ENCODE measurements at places on chromosomes 12 and 14.

GRCh38 chr14:91229743-91230200 is 14.7 kb downstream of the GPR68 start:
- DNase-seq, result no peak

DNA sequence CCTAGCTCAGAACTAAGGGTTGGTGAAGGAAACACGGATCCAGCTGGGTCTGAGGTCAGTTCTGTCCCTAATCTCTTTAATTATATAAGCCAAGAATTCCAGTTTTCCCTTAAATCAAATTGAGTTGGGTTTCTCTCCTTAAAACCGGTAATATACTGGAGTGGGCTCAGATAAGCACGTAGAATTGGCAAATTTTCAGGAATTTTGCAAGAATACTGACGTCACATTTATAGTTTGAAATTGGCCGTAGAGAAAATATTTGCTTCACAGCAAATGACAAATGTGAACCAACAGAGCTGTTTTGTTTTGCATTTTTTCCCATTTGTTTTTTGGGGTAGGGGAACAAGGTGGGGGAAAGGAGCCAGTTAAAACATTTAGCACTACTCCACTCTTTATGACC is 17.4 kb downstream of the C12orf50 start:
- DNase-seq, result no peak

DNA sequence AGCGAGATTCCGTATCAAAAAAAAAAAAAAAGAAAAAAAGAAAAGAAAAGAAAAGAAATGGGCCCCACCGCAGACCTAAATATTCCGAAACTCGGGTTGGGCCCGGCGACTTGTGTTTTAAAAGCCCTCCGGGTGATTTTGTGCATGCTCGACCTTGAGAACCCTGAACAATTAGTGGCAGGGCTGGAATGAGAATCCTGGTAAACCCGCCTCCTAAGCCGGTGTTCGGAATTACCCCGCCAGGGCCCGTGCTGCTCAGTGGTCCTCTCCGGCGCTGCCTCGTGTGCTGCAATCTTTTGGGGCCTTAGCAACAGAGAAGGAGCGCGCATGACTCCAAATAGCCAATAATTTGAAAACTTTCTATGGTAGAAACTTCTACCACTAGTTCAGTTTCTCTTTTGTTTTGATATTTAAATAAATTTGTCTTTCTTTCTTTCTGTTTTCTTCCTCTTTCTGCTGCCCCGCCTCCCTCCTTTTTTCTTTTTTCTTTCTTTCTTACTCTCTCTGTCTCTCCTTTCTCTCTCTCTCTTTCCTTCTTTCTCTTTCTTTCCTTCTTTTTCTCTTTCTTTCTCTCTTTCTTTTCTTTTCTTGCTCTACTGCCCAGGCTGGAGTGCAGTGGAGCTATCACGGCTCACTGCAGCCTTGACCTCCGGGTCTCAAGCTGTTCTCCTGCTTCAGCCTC is 1.5 kb upstream of the GALNT6 start:
- no peak for DNase-seq

GRCh38 chr14:31229009-31229408 is 21.4 kb upstream of the HECTD1 start:
- DNase-seq, result no peak

GRCh38 chr14:105476097-105476830 is 1.6 kb downstream of the CRIP2 start:
- DNase-seq, result no peak

DNA sequence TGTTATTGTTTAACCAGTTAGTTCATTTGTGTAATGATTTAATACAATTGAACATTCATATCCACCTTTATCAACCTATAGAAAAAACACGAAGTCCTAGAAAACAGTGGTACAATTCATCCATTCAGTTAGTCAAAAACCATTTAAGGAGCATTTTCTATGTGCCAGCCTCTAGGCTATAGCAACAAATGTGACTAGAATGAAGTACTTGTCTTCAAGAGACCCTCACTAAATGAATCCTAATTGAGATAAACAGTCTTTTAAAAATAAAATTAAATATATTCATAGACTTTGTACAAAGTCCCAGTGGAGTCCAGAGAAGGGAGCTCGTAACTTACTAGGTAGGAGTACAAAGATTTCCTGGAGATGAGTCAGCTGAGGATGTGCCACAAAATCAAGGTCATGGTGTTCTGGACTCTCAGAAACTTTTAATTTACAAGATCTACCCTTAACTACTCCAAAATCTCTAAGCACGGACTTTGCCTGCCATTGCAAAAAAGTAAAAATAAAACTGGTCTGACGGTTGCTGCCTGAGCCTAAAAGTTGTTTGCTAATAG is 430.7 kb upstream of the DCN start:
- no peak for DNase-seq

GRCh38 chr12:104095289-104095688 is 31.0 kb downstream of the HCFC2 start:
- no peak for DNase-seq

DNA sequence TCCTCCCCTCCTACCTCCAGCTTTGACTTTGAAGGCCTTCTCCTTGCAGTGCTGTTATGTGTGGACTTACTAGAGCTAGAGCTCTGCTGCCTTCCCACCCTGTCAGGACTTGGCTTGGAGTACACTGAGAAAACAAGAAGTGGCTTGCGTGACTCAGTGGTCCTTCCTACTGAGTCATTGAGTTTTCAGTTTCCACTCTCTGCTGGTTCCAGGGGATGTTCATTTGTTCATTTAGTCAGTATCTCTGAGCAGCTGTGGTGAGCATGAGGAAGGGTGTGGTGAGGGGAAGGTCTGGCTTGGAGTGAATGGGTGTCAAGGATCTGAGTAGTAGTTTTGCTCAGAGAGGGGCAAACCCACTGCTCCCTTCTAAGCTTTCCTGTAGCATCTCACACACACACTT is 17.2 kb upstream of the ELK3 start:
- DNase-seq, result peak; percentile 44

- no peak for DNase-seq
Measured at GRCh38 chr12:113961921-113962710, 4.0 kb downstream of the RBM19 start.

- no peak for DNase-seq
Measured at GRCh38 chr12:52832985-52833905, 866 bp downstream of the KRT79 start.

GRCh38 chr12:92735131-92735721 is 32.4 kb downstream of the PLEKHG7 start:
- no peak for DNase-seq

GRCh38 chr14:91094772-91095171 is 19.1 kb upstream of the DGLUCY start:
- no peak for DNase-seq

DNA sequence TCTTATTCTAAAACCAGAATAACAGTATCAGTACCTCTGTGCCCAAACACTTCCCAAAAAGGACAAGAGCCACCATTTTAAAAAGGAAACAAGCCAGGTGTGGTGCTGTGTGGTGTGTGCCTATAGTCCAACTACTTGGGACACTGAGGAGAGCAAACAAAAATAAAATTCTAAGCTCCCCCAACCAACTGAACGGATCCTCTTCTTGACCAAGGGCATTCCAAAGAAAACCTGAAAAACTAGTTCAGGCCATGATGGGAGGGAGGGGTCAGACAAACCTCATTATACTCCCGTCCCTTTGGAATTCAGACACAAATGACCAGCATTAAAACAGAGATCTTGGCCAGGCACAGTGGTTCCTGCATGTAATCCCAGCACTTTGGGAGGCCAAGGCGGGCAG is 20.5 kb downstream of the SLC11A2 start:
- no peak for DNase-seq

GRCh38 chr14:99177046-99177655 is 94.8 kb downstream of the BCL11B start:
- no peak for DNase-seq

DNA sequence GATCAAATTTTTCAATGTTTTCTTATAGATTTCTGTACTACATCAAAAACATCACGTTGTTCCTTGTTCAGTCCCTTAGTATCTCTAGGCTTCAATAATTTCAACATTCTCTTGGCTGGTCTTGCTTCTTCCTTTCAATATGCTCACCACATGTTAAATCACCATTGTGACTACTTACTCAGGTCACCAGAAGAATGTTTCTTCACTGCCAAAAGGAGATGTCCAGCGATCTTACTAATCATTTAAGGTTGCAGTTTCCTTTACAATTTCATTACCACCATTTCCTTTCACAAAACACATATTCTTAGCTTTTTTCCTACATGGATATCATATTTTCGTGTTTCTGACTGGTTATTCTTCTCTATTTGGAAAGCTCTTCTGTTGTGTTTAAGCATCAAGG is 363.8 kb downstream of the NAV3 start:
- no peak for DNase-seq

- DNase-seq, result no peak
Measured at GRCh38 chr12:75766263-75767160, 255.1 kb upstream of the KRR1 start.

DNA sequence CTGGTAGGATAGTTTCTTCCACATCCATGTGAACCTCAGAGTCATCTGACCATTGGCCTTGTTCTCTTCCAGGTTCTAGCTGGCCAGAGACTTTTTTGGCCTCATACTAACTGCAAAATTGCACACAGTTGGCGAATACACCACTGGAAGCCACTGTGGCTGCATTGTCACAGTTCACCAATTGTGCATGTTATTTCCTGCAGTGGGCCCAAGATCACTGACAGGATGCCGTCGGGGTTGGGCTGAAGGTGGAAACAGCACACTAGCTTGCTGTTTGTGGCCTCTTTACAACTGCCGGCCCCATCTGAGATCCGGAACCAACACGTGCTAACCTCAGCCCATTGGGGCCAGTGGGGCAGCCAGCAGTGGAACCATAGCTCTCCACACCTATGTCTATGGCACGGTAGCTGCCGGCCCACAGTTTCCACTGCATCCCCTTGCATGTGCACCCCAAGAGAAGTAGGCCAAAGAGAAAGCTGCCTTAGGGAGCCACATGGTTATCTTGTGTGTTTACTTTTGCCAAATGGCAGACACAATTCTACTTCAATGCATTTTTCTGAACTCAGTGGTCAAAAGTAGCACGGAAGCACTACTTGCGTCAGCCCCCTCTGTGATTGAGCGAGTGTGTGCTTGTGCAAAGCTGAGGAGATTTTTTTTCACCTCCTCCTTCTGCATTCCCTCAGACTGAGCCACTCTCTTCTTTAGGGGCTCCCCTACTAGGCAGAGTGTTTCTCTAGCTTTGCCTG is 464.0 kb downstream of the RAD51B start:
- peak; percentile 46 for DNase-seq

DNA sequence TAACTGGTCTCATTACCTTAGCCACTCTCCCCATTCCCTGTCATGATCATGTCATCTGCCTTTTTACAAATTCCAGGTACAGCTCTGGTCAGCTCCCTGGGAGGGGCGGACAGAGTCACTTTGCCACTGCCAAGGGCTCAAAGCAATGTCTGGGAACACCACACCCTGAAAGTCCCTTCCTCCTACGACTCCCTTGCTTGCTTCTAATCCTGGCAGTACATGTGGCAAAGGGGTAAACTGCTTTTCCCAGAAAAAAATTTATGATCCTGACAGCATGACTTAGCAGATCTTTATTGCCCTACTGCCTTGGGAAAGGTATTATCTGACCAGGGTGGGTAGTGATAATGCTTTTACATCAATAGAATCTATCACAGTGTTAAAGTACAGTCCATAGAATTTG is 376.0 kb upstream of the PDE3A start:
- no peak for DNase-seq

- peak; percentile 16 for DNase-seq
Measured at GRCh38 chr14:64971943-64972791, at the start of gene RAB15. RAB15 (minus strand) TSS chr14:64972336; CDS start chr14:64972076, 260 bp downstream.

GRCh38 chr14:98900798-98901197 is 371.2 kb downstream of the BCL11B start:
- DNase-seq, result no peak

- DNase-seq, result no peak
Measured at GRCh38 chr14:89428546-89429198, 11.6 kb upstream of the FOXN3 start.

GRCh38 chr12:26629864-26630263 is 203.1 kb downstream of the ITPR2 start:
- DNase-seq, result no peak

GRCh38 chr12:109130297-109131153 is 14.1 kb downstream of the ACACB start:
- no peak for DNase-seq

- DNase-seq, result no peak
Measured at GRCh38 chr12:19373586-19373985, 65.7 kb upstream of the AEBP2 start.

GRCh38 chr14:97117693-97118092 is 320.5 kb downstream of the VRK1 start:
- no peak for DNase-seq

DNA sequence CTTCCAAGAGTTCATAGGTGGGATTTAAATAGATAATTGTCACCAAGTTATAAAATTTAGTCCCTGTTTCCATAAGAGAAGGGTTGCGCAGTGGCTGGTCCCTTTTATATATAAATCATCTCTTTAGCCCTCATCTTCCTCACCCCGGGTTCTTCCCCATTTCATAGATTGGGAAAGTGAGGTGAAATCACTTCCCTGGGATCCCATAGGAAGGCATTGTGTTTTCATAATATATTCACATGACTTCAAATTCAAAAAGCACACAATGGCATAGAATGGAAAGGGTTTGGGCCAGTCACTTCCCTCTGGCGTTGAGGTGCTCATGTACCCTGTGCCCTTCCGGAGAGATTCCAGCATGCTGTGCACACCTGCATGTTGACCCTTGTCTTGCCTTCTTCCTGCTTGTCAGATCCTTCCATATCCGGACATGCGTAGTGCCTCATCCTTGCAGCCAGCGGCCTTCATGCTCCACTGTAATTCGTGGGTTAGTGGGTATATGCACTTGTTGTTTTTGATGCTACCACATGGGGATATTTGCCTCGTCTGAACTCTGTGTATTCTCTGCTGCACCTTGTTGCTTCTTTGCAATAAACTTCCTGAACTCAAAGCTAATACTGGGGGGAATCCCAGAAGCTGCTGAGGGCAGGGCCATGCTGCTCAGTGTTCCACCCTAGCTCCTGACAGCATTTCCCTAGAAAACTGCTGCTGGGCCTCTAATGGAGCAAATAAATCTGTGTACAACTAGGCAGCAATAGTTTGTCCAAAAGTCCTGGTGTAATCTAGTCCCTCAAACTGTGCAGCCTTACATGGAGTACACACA is 59.6 kb downstream of the ANAPC7 start:
- no peak for DNase-seq

DNA sequence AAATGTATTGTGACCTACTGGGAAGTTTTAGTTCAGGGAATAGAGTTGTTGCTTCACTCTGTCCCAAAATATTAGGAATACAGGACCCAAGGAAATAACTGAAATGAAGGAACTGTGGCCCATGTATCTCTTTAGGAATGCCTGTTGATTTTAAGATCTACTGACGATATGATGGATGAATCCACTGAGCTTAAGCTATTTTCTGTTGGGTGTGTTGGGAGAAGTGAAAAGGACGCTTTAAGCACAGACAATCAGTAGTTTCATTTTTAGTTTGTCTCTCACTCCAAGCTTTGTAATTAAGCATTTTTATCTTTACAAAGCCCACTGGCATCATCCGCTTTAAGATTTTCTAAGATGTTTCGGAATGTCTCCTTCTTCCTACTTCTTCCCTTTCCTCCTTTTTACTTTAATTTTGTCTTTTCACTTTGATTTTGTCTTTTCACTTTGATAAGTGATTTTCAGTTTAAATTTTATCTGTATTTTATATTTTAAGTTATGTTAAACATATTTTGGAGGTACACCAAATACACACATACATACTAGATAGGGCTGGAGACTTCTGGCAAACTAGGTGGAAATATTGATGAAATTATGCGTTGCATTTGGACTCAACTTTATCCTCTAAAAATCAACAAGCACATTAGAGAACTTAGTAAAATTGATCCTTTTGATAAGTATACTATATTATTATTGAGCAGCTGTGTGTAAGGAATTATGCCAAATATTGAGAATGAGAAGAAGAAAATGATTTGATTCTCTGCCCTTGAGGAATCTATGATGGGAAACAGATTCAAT is 52.3 kb upstream of the USP44 start:
- no peak for DNase-seq

Measured in activated T-helper 1 cell treated with anti-CD3 and anti-CD28 coated beads, Interleukin-2, amount 50 U/mL, for 16 hours (primary cell).